ENCODE measurements at places on chromosomes 4 and X.

DNA sequence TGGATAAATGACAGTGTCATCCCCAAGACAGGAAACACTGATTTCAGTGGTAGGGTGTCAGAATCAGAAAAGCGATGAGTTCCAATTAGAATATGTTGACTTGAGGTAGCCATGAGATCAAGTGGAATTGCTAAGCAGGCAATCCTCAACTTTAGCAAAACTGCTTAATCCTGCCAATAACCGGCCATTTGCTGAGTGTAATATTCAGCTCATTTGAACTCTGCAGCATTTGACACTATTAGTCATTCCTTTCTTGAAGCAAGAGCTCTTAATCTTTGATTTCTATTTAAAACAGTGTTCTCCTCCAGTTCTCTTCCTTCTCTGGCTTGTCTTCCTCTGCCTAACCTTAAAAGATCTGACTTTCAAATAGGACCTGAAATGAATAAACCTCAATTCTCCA lies 68.7 kb upstream of the DCLK2 start:
- DNase-seq, result no peak

- peak; percentile 23 for DNase-seq
Measured at GRCh38 chrX:1435241-1435895, 17.3 kb downstream of the ASMTL start.

DNA sequence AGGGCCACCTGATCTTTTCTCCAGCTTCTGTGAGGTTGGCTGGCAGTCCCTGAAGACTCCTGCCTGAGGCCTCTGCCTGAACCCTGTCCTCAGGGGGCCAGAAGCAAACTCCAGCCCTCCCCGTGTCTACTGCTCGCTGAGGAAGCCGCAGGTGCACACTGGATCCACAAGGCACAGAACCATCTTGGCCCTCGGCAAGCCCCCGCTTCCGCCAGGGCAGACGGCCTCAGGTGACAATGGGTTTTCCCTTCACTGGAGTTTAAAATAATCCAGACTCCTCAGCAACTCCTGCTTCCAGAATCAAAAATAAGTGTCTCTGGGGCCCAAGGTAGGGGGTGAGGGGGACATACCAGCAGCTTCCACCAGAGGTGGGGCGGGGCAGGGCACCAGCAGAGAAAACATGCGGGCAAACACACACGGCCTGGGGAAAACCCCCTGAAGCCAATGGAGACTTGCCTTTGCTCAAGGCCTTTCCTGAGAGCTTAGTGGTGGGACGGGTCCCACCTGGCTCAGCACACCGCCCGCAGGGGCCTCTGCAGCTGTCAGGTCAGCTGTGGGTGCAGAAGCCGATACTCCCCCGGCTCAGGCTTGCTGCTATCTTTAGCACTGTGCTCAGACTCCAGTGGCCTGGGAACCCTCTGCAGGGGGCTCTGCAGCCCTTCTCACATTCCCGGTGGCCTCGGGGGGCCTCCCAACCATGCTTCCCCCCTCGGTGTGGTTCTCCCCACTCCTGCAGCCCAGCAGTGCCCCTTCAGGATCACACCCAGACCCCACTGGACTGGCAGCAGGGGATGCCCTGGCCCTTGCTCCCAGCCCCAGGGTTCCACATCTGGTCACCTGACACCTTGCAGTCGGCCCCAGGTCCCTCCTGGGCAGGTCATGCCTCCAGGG lies 1.9 kb downstream of the MYL5 start:
- DNase-seq, result no peak

- DNase-seq, result no peak
Measured at GRCh38 chr4:52071791-52072546, 20.9 kb downstream of the SPATA18 start.

DNA sequence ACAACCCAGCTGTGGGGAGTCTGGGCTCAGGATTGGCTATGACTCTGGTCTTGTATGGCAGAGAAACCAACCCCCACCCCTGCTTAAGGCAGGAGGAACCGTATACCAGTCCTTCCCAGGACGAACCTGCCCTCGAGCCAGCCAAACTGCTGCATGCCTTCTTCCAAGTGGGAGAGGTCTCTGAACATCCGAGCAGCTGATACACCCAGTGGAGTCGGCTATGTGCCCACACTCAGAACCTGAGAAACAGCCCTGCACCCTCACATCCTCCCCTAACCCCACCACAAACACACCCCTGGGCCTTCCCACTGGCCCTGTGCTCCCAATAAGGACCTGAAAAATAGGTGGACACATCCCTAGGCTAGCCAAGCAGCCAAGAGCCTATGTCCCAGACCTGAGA lies 21.8 kb downstream of the C4orf33 start:
- DNase-seq, result no peak

- DNase-seq, result no peak
Measured at GRCh38 chr4:132269303-132269990, 879.6 kb upstream of the PCDH10 start.

GRCh38 chrX:154452823-154453222 lies 5.3 kb upstream of the PLXNA3 start:
- DNase-seq, result no peak

- DNase-seq, result no peak
Measured at GRCh38 chrX:149003863-149004660, 501.0 kb downstream of the IDS start.

DNA sequence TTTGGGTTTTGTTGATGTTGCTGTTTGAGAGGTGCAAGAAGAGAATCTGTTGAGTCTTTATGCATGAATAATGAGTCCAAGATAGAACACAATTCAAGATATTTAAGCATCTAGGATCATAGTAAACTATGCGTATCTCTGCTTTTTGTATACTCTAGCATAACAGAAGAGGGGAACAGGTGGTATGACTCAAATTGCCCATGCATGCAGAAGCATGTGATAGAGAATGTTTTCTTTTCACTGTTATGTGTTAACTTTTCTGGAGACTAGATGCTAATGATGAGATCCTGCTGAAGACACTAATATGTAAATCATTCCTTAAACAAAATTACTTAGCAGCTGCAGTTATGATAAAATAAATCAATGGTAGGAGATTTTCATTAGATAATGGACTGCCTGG lies 165.3 kb upstream of the FTHL17 start:
- DNase-seq, result no peak

- DNase-seq, result no peak
Measured at GRCh38 chr4:7078025-7078424, 10.2 kb upstream of the GRPEL1 start.

DNA sequence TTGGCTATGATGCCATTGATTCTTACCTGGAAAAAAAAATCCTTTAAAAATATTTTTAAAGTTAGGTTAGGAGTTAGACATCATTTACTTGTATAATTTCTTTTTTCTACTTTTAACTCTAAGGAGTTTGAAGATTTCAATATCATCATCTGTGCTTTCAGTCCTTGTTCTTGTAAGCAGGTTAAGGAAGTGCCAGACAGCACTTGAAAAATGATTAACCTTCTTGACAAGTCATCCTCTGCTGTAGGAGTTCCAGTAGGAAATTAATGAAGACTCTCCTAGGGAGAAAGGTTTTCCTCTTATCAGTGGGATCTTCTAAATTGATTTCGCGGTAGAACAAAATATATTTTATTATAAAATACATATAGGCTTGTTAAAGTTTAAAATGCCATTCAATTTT lies 29.1 kb upstream of the ANAPC4 start:
- no peak for DNase-seq

DNA sequence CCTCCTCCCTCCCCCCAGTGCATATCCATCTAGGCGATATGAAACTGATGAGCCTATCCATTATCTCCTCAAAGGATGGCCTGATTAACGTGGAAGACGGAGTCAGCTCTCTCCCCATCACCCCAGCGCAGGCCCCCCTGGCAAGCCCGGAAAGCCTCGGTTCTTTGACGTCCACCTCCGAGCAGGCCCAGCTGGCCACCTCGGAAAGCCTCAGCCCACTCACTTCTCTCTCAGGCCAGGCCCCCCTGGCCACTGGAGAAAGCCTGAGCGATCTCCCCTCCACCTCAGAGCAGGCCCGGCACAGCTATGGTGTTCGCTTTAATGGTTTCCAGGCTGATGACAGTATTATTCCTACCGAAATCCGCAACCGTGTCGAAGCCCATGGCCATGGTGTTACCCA lies 14.8 kb downstream of the GABRQ start:
- DNase-seq, result no peak

GRCh38 chrX:63526863-63527262 lies 175.7 kb upstream of the SPIN4 start:
- no peak for DNase-seq

DNA sequence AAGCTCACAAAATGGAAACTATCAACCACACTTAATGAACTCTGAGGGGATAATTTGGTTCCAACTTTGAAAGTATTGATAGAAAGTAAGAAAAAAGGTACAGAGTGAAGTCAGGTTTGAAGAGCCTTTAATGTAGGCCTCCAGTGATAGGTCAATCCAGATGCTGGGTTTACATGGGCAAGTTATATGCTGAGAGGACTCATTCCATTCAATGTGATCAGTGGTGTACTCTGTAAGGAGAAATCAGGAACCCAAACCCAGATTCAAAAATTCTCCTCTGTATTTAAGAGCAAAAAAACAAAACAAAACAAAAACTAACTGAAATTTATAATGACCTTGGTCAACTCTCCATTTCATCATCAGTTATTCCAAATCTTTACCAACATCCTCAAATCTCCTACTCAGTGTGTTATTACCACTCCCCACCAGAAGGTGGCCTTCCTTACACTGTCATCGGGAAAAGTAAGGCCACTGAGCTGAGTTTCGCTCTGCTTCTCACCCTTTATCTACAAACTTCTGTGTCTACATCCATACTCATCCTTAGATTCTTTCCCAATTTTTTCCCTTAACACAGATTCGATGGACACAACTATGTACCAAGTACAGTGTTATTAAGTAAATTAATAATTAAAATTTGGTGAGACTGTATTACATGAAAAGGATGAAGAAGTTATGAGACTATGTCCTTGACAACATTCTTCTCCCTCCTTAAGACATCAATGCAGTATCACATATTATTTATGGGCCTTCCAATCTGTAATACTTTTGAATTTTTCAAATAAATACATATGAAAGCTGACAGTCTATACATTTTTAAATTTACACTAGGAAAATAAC lies 88.3 kb downstream of the ZAR1 start:
- no peak for DNase-seq

- DNase-seq, result no peak
Measured at GRCh38 chrX:66110112-66110511, 53.9 kb upstream of the HEPH start.

GRCh38 chr4:14513471-14513870 lies 488.8 kb upstream of the CPEB2 start:
- no peak for DNase-seq

- no peak for DNase-seq
Measured at GRCh38 chrX:63934791-63935190, 149.8 kb upstream of the ARHGEF9 start.

DNA sequence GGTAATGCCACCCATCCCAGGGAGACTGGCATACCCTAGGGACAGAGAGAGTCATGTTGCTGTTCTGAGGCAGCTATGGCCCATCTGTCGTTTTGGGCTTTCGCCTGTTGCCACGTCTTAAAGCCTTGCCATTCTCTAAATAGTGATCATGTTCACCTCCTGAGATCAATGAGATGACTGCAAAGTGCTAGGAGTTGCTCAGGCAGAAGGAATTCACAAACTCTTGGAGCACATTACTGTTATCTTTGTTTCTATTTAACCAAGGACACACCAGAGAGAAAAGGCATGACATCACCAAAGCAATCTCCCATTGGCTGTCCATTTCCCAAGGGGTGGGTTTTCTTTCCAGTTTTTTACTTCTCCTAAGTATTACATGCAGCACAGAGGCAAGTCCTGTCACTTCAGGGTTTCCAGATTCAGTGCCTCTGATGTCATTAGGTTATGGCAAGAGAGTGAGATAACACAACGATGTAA lies 37.1 kb upstream of the SETD7 start:
- no peak for DNase-seq

DNA sequence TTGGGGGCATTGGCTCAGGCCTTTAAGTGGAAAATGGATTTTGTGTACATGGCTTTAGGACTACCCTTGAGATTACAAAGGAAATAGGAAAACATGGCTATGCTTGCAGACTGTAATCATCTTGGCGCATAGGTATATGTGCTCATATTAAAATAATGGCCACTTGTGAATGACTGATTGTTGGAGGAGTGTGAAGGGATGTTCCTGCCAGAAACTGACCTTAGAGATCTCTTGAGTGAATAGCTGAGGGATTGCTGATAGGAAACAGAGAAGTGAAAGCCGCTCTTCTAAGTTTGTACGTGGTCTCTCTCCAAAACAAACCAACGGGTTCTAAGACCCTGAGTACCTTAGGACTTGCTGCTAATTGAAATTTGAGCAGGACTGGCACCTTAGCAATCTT lies 186.0 kb downstream of the MGST2 start:
- DNase-seq, result no peak

DNA sequence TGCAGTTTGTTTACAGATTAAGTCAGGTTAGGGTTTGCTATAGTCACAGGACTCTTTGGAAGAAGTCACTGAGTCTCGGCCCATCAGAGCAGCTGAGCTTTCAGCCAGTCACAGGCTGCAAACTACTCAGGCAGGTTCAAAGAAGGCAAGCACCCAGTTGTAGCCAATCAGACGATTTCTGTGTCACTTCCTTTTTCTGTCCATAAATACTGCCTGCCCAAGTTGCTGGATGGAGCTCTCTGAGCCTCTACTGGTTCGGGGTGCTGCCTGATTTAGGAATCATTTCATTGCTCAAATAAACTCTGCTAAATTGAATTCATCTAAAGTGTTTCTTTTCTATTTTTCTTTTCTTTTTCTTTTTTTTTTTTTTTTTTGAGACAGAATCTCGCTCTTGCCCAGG lies 7.3 kb upstream of the SH3BP2 start:
- no peak for DNase-seq

DNA sequence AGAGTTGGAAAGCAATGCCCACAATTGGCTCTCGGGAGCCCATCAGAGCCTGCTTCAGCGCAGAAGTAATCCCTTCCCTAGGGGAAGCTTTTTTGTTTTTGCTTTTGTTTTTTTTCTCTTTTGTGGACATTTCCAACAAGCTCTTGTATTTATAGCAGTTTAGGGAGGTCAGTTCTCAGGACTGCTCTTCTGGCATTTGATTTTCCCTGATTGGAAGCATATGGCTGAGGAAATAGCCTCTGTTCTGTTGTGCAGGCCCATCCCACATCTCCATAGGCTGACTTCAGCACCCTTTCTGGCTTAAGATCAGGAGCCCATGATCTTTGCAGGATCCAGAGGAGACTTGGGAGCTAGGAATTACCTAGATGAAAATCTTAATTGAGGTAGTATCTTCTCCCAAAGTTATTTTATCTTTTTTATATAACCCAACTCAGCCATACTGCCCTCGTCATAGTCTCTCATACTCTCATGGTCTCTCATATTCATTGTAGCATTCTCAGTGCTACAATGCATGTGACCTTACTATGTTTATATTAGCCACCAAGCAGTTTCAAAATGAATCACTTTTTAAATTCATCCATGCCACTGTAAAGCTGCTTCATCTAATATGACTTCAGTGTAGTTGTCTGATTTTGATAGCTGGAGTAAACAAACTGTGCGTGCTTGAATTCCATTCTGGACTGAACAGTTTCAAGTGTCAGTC lies 16.7 kb downstream of the PAGE4 start:
- DNase-seq, result no peak

GRCh38 chr4:84063619-84064018 lies 435.5 kb downstream of the NKX6-1 start:
- no peak for DNase-seq

DNA sequence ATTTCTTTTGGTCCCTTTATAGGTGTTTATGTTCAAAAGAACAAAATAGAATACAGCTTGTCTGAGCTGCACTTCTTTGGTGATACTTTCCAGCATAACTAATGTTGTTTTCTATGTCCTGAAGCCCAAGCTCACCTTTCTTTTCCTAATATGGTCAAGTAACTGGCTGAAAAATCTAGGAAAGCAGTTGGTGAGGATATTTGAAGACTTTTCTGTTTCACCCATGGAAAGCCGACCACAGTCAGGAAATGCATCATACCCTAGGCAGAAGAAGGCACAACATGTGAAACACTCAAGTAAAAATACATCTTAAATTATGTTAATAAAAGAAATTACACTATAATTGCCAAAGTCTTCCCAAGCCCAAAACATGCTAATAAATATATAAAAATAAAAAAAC lies 337.0 kb downstream of the PDGFC start:
- no peak for DNase-seq

All from aorta (tissue), 5 donors.